Left lung (tissue), 14 donors: ENCODE measurements at places on chromosomes 3 and 15. TPM values are rescaled to one million over a fixed set of nuclear protein-coding genes. Genes with fewer than 3 reads are reported as not detected.

- DNase-seq, result no peak
- H3K4me3 ChIP-seq, result no peak overlapping the region
- H3K27me3 ChIP-seq, result no peaks in the 10 kb centered on the region
- peaks cover 18% of the 10 kb centered on the region for H3K4me1 ChIP-seq
- no peak overlapping the region for H3K27ac ChIP-seq
These were observed 53.5 kb downstream of the ZBTB38 start for GRCh38 chr3:141421639-141422319.

GRCh38 chr15:66294932-66295235, 1.5 kb downstream of the DIS3L start:
- peaks cover 6% of the 10 kb centered on the region for H3K4me1 ChIP-seq
- no peak for DNase-seq
- no peaks in the 10 kb centered on the region for H3K36me3 ChIP-seq
- no peak overlapping the region for H3K4me3 ChIP-seq
- no peak overlapping the region for H3K27ac ChIP-seq
- H3K27me3 ChIP-seq, result no peaks in the 10 kb centered on the region

DNA sequence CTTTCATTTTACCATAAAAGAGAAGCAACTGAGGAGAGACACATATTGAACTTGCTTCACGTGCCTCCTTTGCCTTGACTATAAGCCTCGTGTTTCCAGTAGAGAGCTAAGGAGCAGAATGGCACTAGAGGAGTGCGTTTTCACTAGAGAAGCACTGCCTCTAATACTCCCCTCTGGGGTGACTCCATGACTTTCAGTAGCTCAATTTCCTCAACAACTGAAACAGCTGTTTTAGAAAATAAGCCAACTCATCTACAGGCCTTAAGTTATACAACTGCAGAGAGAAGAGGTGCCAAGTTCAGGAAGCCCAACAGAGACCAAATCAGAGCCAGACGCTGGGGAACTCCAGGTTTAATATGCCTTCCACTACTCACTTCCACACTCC, 1.9 kb downstream of the UBP1 start:
- H3K36me3 ChIP-seq, result no peaks in the 10 kb centered on the region
- peak overlapping the region; percentile 99 for H3K27ac ChIP-seq
- peak overlapping the region; percentile 79 for H3K4me3 ChIP-seq

DNA sequence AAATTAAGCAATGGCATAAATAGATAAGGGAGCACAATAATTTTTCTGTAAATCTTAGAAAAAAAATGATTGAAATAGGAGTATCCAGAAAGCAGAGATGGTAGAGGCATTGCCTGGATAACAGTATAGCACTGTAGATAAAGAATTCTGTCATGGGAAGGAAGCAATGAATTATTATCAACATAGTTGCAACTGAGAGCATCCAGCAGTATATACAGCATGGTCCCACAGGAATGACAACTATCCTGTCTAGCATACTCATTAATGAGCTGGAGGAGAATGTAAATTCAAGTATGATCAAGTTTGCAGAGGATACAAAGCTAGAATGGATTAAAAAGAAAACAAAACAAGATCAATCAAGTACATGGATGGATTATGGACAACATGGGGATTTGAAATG, 90.8 kb downstream of the DPH6 start:
- DNase-seq, result no peak
- no peak overlapping the region for H3K4me3 ChIP-seq
- H3K36me3 ChIP-seq, result no peaks in the 10 kb centered on the region
- no peaks in the 10 kb centered on the region for H3K4me1 ChIP-seq
- H3K27me3 ChIP-seq, result no peaks in the 10 kb centered on the region

GRCh38 chr3:194176274-194176991, 40.5 kb downstream of the HES1 start:
- DNase-seq, result no peak
- H3K4me1 ChIP-seq, result peaks cover 9% of the 10 kb centered on the region
- no peaks in the 10 kb centered on the region for H3K27me3 ChIP-seq

- H3K36me3 ChIP-seq, result no peaks in the 10 kb centered on the region
- no peak overlapping the region for H3K4me3 ChIP-seq
- no peaks in the 10 kb centered on the region for H3K4me1 ChIP-seq
- no peak overlapping the region for H3K27ac ChIP-seq
- DNase-seq, result no peak
- H3K27me3 ChIP-seq, result no peaks in the 10 kb centered on the region
These were observed 424.1 kb downstream of the ZNF385D start for GRCh38 chr3:21326704-21327475.

DNA sequence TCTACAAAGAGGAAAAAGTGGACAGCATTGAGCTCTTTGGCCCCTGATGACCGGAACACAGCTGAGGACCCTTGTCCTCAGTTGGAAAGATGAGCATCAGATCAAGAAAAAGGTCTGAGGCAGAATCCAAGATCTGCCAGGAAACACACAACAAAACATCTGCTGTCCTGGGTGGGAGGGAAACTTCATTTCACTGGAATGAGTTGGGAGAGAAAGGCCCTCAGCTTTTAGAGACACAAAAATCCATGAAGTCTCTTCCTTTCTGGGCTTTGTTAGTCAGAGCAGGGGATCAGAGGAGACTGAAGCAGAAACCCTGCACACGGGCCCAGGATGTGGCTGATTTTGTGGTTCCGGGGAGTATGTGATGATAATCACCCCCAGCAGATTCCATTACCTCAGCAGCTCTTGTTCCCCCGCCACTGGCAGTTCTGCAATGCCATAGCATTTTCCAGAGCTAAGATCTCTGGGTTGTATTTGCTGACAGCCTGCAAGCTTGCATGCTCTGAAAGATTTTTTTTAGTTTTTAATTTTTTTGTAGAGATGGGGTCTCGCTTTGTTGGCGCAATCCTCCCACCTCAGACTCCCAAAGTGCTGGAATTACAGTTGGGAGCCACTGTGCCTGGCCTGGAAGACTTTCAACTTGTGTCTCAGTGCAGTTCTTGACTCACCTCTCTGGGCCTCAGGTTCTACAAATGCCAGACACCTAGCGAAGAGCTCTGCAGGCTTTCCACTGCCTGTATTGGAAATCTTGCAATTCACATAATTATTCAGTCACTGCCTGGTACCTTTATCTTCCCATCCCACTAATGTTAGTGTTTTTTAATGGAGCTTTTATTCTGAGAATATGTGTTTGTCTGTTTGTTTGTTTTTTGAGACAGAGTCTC, 5.8 kb upstream of the TATDN2 start:
- peaks cover 80% of the 10 kb centered on the region for H3K36me3 ChIP-seq
- no peaks in the 10 kb centered on the region for H3K27me3 ChIP-seq
- H3K27ac ChIP-seq, result peak overlapping the region; percentile 6
- H3K4me3 ChIP-seq, result no peak overlapping the region
- no peak for DNase-seq

DNA sequence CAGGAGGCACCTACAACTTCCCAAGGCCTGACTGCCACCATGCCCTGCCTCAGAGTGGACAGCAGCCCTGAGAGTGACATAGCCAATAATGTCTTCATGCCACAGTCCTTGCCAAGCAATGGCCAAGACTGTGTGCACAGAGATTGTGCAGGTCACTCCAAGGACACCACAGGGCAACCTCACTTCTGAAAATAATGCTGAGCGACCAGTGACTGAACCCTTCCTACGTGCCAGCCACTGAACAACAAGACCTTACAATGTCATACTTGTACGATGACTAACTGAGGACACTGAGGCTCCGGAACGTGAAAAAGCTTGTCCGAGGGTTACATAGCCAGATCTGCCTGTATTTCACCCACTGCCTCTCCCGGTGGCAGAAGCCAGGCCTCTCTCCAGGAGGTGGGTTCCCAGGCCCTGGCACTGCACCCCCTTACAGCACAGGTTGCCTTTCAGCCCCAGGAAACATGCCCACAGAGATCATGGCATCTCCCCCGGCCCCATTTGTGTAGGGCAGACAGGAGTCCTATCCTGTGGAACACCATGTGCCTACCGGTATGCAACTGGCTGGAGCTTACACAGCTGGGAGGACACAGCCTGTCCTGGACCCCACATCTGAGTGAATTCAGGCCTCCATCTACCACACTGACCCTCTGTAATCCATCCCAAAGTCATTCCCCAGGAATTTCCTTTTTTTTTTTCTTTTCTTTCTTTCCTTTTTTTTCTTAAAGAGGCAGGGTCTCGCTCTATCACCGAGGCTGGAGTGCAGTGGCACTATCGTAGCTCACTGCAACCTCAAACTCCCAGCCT, 72.3 kb downstream of the SLC12A8 start:
- no peaks in the 10 kb centered on the region for H3K27me3 ChIP-seq
- H3K27ac ChIP-seq, result no peak overlapping the region
- no peak for DNase-seq
- no peak overlapping the region for H3K4me3 ChIP-seq
- H3K4me1 ChIP-seq, result peaks cover 31% of the 10 kb centered on the region

- no peak overlapping the region for H3K4me3 ChIP-seq
- no peak for DNase-seq
- H3K4me1 ChIP-seq, result no peaks in the 10 kb centered on the region
- H3K27ac ChIP-seq, result no peak overlapping the region
- no peaks in the 10 kb centered on the region for H3K27me3 ChIP-seq
These were observed 342.3 kb downstream of the LRRC3B start for GRCh38 chr3:26964836-26965235.

GRCh38 chr3:149095487-149095886, 9.2 kb upstream of the HLTF start:
- no peaks in the 10 kb centered on the region for H3K36me3 ChIP-seq
- no peak overlapping the region for H3K27ac ChIP-seq
- H3K4me3 ChIP-seq, result no peak overlapping the region
- no peak for DNase-seq

- peaks cover 26% of the 10 kb centered on the region for H3K27me3 ChIP-seq
- no peak for DNase-seq
- H3K36me3 ChIP-seq, result no peaks in the 10 kb centered on the region
- no peak overlapping the region for H3K27ac ChIP-seq
- H3K4me1 ChIP-seq, result no peaks in the 10 kb centered on the region
These were observed 161.3 kb downstream of the ABHD5 start for GRCh38 chr3:43852066-43852465.

GRCh38 chr15:51135276-51135675, 40.6 kb upstream of the TNFAIP8L3 start:
- H3K27ac ChIP-seq, result no peak overlapping the region
- H3K4me1 ChIP-seq, result peaks cover 4% of the 10 kb centered on the region
- H3K36me3 ChIP-seq, result no peaks in the 10 kb centered on the region
- no peak overlapping the region for H3K4me3 ChIP-seq
- DNase-seq, result no peak

DNA sequence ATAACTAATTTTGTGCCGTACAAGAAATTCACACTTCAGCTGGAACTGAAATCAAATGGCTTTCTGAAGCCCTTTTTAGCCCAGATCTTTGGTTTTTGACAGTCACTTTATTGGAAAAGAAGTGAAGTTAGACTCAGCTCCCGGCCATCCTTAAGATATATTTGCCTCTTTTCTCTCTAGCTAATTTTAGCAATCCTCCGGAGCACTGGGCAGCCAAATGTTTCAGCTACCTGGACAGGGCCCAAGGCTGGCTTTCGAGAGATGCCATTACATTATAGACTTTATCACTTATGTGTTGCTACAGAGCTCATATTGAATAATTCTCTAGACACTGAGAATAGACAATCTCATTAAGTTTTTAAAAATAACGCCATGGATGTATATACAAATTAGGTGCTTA, 28.5 kb upstream of the RPL39L start:
- no peak overlapping the region for H3K27ac ChIP-seq
- H3K27me3 ChIP-seq, result no peaks in the 10 kb centered on the region
- no peaks in the 10 kb centered on the region for H3K4me1 ChIP-seq
- H3K36me3 ChIP-seq, result no peaks in the 10 kb centered on the region
- no peak for DNase-seq

DNA sequence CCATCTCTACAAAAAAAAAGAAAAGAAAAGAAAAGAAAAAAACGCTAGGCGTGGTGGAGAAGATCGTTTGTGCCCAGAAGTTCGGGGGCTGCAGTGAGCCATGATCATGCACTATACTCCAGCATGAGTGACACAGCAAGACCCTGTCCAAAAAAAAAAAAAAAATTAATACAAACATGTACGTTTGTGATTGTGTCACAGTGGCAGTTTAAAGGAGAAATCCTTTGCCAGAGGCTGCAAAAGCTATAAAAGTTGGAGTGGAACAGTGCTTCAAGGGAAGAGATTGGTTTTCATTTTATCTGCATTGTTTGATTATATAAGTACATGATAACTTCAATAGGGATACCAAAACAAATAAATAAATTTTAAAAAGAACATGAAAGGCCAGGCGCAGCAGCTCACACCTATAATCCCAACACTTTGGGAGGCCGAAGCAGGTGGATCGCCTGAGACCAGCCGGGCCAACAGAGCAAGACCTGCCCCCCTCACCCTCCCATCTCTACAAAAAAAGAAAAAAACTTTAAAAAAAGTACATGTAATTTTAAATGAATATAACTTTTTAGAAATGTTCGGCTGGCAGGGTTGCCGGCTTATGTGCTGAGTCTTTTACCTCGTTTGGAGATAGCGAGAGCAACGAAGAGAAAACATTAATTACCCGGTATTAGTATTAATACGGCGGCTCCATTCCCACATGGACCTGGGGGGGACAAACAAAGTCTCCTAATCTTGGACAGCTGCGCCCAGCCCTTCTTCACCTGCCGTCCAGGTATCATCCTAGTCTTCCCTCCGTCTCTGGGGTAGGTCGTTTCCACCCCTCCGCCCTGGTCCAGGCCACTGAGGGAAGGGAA, 573 bp upstream of the DIS3L start:
- peak overlapping the region; percentile 91 for H3K27ac ChIP-seq
- H3K27me3 ChIP-seq, result no peaks in the 10 kb centered on the region
- H3K36me3 ChIP-seq, result no peaks in the 10 kb centered on the region
- H3K4me1 ChIP-seq, result peaks cover 6% of the 10 kb centered on the region

GRCh38 chr3:142875099-142875498, 13.8 kb downstream of the PCOLCE2 start:
- H3K36me3 ChIP-seq, result no peaks in the 10 kb centered on the region
- no peaks in the 10 kb centered on the region for H3K27me3 ChIP-seq
- no peak overlapping the region for H3K4me3 ChIP-seq
- DNase-seq, result no peak
- H3K27ac ChIP-seq, result no peak overlapping the region

Gene NLGN1
- 3.1 TPM for total RNA-seq

Gene LRRIQ4
- total RNA-seq, result 0.12 TPM

Gene ZBTB38
- total RNA-seq, result 91.4 TPM

Gene TIGIT
- 0.86 TPM for total RNA-seq

Gene VIPR1
- 82.5 TPM for total RNA-seq

Gene SH3BP5
- 62.2 TPM for total RNA-seq

Gene PCSK6
- total RNA-seq, result 7.8 TPM

Gene SPESP1
- total RNA-seq, result 1.8 TPM
